Omental fat pad (tissue), 4 donors: ENCODE measurements at places on chromosomes 3 and 15. TPM values are rescaled to one million over a fixed set of nuclear protein-coding genes. Genes with fewer than 3 reads are reported as not detected.

GRCh38 chr15:64653757-64654156, 121.6 kb downstream of the RBPMS2 start:
- DNase-seq, result no peak

ARHGEF3 gene
- 26.3 TPM for total RNA-seq

RAD51 gene
- total RNA-seq, result not detected

GRCh38 chr3:108718454-108718853, 38.8 kb downstream of the RETNLB start:
- no peak for DNase-seq

DNA sequence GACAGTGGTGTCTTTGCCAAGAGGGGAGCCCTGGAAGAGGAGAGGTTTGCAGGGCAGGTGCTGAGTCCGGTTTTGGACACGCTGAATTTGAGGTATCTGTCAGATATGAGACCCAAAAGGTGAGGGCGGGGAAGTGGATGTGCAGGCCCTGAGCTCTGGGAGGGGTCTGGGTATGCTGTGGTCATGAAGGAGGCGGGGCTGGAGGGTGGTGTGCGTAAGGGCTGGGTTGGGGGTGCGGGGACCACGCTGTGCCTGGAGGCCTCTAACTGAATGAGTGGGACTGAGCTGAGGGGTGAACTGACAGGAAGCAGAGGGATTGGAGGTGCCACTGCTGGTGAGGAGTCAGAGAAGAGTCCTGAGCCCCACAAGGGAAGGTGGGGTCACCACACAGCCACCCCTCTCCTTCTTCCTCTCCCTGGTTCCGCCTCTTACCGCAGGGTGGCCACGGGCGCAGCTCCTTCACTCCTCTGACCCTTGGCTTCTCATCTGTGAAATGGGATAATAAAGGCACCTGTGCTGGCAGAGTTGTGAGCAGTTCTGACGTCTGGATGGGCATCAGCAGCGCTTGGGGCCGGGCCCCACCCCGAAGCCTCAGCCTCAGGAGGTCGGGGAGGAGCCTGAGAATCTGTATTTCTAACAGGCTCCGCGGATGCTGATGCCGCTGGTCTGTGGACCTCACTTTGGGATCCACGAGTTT, 28.8 kb downstream of the PSTPIP1 start:
- no peak for DNase-seq
